ENCODE measurements at places on chromosomes 16 and 17. TPM values are rescaled to one million over a fixed set of nuclear protein-coding genes. Genes with fewer than 3 reads are reported as not detected.

G6PC1 gene
- total RNA-seq: not detected

CBX2 gene
- 82.6 TPM for total RNA-seq

CES3 gene
- total RNA-seq: 2.7 TPM

DNA sequence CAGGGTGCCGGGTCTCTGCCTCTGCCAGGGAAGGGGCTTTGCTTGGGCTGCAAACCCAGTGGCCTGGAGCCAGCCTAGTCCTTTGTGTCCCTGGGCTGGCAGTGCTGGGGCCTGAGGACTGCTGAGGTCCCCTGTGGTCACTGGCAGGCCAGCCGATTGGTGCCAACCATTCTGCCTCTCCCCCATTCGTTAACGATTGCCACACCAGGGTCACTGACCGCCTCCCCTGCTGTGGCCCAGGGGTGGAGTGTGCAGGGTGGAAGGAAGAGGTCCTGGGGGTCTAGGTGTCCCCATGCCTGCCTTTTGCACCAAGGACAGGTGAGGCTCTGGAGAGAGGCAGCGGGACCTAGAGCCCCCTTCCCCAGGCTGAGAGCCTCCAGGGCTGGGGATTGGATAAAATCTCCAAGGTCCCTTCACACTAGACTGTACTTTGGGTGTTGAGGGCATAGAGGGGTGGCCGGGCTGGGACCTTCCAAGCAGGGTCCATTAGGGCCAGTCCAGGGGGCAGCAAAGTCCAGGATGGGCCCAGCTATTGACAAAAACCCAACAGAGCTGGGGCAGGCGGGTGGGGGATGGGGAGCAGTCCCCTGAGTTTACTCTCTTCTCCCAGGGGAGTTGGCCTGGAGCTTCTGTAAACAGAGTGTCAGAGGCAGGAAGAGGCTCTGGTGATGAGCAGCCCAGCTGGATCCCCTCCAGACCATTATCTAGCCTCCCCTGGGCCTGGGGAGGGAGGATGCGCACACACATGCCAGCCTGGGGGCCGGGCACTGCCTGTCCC is 1.1 kb downstream of the VASN start:
- no peaks in the 10 kb centered on the region for H3K36me3 ChIP-seq
- peak overlapping the region; percentile 82 for H3K4me3 ChIP-seq
- DNase-seq: peak; percentile 75
- H3K27me3 ChIP-seq: no peaks in the 10 kb centered on the region
- H3K4me1 ChIP-seq: peaks cover 36% of the 10 kb centered on the region

DNA sequence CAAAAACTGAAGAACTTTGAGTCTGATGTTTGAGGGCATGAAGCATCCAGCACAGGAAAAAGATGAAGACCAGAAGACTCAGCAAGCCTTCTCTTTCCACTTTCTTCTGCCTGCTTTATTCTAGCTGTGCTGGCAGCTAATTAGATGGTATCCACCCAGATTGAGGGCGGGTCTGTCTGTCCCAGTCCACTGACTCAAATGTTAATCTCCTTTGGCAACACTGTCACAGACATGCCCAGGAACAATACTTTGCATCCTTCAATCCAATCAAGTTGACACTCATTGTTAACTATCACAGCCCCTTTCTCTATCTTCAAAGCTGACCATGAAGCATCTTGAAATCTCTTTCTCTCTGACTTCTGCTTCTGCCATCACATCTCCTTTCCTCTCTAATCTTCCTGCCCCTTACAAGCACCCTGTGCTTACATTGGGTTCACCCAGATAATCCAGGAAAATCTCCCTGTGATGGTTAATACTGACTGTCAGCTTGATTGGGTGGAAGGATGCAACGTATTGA is 115.9 kb upstream of the CDH13 start:
- H3K4me3 ChIP-seq: no peak overlapping the region
- H3K36me3 ChIP-seq: no peaks in the 10 kb centered on the region
- H3K4me1 ChIP-seq: no peaks in the 10 kb centered on the region
- no peaks in the 10 kb centered on the region for H3K27me3 ChIP-seq
- no peak overlapping the region for H3K27ac ChIP-seq
- DNase-seq: no peak

GRCh38 chr17:12492450-12492849 is 173.2 kb upstream of the MYOCD start:
- no peaks in the 10 kb centered on the region for H3K4me1 ChIP-seq
- no peaks in the 10 kb centered on the region for H3K36me3 ChIP-seq
- H3K27me3 ChIP-seq: no peaks in the 10 kb centered on the region

GRCh38 chr17:13199425-13199824 is 181.6 kb upstream of the ELAC2 start:
- H3K4me3 ChIP-seq: no peak overlapping the region
- H3K36me3 ChIP-seq: no peaks in the 10 kb centered on the region
- H3K27me3 ChIP-seq: no peaks in the 10 kb centered on the region
- H3K27ac ChIP-seq: no peak overlapping the region

- H3K27ac ChIP-seq: no peak overlapping the region
- peaks cover 24% of the 10 kb centered on the region for H3K27me3 ChIP-seq
- peak; percentile 71 for DNase-seq
Observed at GRCh38 chr17:20157001-20157310, 147.8 kb downstream of the SPECC1 start.

DNA sequence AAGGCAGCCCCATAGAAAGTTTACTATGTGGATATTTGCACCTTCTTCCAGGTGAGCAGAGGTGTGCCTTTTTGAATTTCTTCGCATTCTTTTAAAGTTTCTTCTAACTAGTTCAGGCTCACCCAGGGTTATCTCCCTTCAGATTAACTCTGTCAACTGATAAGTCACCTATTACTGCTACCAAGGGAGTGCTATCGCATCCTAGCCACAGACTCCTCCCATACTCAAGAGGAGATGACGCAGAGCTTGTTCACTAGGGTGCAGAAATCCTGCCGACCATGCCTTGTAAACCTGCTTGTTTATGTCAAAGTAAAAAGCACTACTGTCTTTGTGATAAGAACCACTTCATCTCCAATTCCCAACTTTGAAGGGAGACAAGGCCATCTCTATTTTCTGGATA is 390.1 kb downstream of the RBFOX1 start:
- peaks cover 6% of the 10 kb centered on the region for H3K4me1 ChIP-seq
- no peaks in the 10 kb centered on the region for H3K36me3 ChIP-seq
- no peak overlapping the region for H3K27ac ChIP-seq
- no peak overlapping the region for H3K4me3 ChIP-seq
- DNase-seq: peak; percentile 43

DNA sequence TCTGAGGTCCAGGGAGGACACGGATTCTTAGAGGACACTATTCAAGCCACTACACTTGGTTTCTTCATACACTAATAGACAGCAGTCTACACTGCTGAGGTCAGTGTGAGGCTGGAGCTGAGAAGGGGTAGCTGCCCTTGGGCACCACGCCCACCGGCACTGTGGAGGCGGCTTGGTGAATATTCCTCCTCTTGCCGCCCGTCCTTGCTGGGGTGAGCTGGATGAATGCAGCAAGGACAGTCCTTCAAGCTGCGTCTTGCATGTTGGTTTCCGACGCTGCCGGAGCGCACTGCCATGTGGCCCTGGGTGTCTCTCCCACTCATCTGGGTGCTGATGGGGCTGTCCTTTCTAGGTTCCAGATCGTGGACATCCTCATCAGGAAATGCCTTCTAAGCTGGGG is 2.6 kb downstream of the ZNF205 start:
- no peak overlapping the region for H3K27ac ChIP-seq
- peaks cover 20% of the 10 kb centered on the region for H3K36me3 ChIP-seq
- H3K4me1 ChIP-seq: peaks cover 8% of the 10 kb centered on the region
- H3K4me3 ChIP-seq: no peak overlapping the region

DNA sequence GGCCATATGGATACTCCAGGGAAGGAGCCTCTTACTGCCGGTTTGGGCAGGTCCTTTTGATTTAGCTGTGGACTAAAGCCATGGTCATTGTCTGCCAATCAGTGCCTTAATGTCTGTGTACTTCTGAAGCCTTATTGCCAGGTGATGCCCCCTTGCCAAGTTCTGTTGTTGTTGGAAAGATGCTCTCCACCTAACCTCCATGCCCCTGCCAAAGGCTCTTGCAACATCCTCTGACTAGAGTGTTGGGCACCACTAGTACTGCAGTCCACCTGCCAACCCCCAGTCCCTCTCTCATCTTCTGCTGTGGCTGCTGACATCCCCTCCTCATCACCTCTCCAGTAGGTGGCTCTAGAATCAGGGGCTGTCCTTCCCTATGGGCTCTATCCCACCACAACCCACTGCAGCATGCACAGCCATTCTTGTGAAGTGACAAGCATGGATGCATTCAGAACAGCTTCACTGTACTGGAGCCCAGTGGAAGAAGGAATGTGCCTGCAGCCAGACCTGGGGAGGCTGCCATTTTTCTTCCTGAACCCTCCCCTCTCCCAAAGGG is 375.3 kb upstream of the CDH5 start:
- DNase-seq: peak; percentile 72
- H3K4me1 ChIP-seq: no peaks in the 10 kb centered on the region
- H3K4me3 ChIP-seq: no peak overlapping the region
- no peak overlapping the region for H3K27ac ChIP-seq

- no peak overlapping the region for H3K27ac ChIP-seq
- H3K4me3 ChIP-seq: no peak overlapping the region
- H3K27me3 ChIP-seq: no peaks in the 10 kb centered on the region
- H3K4me1 ChIP-seq: no peaks in the 10 kb centered on the region
Observed at GRCh38 chr16:88917146-88917914, 50.9 kb upstream of the PABPN1L start.
